ENCODE measurements at places on chromosomes 6 and 20.

GRCh38 chr6:114955363-114955762 is 612.5 kb upstream of the HS3ST5 start:
- no peak for DNase-seq

DNA sequence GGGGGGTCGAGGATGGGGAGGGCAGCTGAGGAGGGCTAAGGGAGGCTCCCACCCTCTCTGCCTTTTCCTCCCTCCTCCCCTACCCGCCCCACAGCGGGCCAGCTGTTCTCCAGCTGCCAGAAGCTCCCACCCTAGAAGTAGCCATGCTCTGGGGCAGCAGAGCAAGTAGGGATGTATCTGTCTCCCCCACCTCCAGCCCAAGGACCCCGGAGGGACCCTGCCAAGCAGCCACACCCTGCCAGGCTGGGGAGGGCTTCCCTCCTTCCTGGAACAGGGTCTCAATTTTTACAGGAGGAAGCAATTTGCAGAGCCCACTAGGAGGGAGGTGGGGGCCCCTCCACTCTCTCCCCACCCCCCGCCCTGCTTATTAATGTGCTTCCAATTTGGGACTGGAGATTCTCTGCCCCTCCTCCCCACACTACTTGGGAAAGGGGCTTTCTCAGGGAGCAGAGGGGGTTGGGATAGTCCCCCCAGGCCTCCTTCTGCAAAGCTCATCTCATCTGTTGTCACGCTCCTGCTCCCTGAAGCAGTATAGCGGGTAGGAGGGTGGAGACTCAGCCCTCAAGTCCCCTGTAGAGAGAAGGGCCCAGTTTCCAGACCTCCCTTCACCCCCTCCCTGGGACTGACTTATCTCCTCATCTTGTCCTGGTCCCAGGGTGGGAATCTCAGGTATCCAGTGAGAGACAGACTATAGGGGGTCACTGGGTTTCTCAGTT is 4.5 kb downstream of the TEAD3 start:
- DNase-seq, result no peak

GRCh38 chr20:2279253-2279779 is 16.5 kb upstream of the TGM3 start:
- no peak for DNase-seq

DNA sequence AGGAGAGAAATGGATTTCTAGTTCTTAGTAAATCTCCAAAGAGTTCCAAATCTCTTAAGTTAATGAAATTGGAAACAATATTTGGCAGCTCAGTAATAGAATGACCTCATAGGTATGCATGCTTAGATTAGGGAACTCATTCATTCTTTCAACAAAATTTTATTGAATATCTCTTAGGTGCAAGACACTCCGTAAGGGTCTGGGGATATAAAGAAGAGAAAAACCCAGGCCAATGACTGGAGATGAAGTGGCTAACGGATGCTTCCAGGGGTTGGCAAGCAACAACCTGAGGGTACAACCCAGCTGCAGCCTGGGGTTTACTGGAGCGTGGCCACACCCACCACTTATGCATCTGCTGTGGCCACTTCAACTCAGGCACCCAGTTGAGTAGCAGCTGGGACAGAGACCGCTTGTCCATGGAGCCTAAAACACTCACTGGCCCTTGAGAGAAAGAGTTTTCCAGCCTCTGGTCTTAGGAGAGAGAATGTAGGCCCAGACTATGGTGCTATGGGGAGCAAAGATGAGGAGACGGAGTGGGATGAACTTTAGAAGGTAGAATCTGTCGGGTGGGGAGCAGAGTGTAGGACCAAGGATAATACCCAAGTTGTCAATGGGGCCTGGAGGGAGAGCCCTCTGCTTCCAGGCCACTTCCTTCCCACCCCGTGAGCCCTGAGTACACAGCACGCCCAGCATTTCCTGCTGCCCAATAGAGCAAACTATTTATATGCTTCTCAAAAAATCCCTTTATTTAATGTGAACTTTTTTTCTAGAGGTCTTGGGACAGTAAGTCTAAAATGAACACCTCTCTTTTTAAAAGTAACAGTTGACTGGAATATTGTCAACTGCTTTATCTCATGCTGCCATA is 46.8 kb upstream of the PXDC1 start:
- no peak for DNase-seq

DNA sequence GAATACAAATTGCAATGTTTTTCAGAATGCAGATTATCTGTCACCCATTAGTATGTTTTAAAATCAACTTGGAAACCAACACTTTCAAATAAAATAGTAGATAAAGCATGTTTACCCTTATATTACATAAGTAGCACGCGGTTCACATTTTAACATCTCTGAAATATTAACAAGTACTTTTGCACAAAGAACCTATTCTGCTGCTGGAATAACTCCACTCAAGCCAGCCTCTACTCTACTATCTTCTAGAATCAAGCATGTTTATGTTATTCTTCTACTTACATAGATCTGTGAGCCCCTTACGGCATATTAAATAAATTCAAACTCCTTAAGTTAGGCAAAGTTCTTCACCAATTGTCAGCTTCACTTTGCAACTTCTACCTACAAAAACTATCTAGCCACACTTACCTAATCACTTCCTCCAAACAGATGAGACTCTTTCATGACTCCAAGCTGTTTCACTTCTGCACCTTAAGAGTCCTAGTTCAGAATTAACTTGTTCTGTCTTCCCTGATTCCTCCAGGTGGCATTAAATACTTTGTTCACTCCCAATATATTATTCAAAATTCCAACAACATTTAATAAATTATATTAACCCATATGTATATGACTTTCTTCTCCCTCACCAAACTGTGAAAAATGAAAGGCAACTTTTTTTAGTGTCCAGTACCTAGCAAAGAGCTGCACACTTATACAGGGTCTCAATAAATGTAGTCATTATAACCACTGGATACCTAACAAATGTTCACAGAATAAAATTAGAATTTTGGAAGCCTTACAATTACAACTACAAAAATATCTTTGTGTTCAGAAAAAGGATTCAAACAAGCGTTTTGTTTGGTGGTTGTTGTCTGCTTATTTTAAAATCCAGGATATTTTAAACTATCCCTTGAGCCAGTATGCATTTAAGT is 12.1 kb downstream of the CEP85L start:
- no peak for DNase-seq

GRCh38 chr6:33954453-33954852 is 150.7 kb upstream of the MLN start:
- DNase-seq, result no peak

DNA sequence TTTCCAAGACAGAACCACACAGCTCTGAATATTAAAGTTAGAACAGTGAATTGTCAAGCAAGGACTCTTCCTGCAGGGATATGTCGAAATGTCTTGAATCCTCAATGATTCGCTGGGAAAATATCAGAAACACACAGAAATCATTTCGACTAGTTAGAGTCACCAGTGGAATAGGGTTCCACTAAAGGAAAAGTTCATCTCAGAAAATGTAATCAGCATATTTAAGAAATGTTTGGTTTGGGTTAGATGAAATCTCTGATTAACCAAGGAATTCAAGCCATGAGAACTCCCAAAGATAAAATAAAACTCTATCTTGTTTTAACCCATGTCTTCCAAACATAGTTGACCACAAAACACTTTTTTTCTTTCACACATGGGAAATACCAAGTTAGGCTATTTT is 621.0 kb upstream of the NRSN1 start:
- no peak for DNase-seq

DNA sequence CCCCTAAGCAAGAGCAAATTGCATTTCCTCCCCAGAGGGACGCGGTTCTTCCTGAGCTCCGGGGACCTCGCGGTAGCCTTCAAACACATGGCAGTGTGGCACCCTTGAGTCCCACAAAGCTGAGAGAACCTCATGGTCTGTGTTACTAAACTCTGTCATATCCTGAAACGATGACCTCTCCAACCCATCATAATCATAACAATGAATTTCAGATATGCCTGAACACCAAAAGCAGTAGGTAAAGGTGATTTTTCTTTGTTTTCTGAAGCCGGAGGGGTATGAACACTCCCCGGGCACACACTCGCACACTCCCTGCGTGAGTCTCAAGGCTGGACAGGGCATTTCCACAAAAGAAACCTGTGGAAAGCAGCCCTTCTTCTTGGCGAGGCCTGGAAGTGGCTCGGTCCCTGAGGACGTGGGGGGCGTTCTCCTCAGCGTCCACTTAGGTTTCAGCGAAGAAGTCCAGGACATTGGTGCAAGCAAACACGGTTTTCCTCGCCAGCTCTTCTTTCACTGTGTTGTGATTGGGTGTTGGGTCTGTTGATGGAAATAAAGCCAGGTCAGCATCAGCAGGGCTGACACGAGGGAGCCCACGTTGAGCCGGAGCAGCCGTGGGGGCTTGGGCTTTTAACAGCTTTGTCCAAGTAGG is 183.4 kb downstream of the ERMARD start:
- no peak for DNase-seq

DNA sequence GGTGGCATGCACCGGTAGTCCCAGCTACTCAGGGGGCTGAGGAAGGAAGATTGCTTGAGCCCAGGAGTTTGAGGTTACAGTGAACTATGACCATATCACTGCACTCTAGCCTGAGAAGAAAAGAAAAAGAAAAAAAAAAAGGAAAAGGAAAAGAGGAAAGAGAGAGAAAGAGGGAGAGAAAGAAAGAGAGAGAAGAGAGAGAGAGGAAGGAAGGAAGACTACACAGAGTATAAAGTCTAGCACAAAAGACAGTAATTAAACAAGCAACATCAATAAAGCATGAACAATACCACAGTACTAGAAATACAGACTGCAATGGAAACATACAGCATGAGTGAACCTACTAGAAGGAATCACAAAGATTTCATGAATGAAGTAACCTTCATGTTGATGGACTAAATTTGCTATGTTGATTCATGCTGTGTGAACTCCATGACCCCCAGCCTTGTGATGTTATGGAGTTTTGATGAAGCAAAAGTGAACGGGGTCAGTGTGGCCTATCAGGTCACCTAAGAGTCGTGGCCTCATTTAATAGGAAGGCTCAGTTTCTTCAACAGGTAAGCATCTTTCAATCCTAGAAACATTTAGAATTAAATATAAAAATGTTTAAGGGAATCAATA is 57.6 kb downstream of the NUDT3 start:
- no peak for DNase-seq

GRCh38 chr20:56373942-56374341 is 15.2 kb downstream of the FAM210B start:
- no peak for DNase-seq

DNA sequence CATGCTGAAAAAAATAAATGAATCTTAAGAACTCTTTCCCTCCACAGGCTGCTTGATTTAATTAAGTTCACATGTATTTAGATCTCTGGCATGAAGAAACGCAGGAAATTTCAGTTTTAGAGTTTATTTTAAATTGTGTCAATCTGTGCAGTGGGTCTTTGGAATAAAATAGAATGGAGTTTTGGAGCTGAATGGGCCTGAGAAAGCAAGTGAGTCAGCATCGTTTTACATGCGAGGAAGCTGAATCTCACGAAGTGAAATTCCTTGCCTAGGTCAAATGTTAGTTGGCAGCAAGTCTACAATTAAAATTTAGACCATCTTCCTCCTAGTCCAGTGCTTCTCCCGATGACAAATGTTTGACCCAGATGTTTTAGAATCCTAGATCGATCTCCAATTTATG is 22.4 kb downstream of the MAP7 start:
- DNase-seq, result no peak

GRCh38 chr6:17986656-17987446 is 584 bp downstream of the KIF13A start:
- DNase-seq, result no peak

GRCh38 chr6:2245877-2246863 is 765 bp upstream of the GMDS start:
- DNase-seq, result peak; percentile 30

DNA sequence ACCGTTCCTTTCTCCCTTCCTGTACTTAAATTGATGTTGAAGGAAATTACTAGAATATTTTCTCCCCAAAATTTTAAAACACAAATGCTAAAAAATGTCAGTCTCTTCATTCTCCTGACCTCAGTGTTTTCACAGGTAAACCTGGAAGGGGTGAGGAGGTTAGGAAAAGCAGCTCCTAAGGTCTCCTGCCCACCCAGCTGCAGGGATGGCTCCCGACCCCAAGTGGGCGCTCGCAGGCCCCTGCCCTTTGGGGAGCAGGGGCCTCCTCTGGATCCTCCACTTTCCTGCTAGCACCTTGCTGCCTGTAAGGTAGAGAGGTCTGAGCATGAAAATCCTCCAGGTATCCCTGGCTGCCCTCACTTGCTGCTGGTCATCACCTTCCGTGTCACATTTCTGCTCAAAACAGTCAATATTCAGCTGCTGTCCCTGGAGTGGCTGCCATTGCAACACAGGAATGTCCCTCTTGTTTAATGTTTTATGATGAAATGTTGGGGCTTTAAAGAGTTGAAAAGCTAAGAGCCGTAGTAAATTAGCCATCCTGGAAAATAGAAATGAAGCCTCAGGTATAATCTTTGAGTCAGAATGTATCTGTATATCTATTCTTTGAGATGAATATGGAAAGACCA is 10.9 kb upstream of the HSP90AB1 start:
- DNase-seq, result no peak

DNA sequence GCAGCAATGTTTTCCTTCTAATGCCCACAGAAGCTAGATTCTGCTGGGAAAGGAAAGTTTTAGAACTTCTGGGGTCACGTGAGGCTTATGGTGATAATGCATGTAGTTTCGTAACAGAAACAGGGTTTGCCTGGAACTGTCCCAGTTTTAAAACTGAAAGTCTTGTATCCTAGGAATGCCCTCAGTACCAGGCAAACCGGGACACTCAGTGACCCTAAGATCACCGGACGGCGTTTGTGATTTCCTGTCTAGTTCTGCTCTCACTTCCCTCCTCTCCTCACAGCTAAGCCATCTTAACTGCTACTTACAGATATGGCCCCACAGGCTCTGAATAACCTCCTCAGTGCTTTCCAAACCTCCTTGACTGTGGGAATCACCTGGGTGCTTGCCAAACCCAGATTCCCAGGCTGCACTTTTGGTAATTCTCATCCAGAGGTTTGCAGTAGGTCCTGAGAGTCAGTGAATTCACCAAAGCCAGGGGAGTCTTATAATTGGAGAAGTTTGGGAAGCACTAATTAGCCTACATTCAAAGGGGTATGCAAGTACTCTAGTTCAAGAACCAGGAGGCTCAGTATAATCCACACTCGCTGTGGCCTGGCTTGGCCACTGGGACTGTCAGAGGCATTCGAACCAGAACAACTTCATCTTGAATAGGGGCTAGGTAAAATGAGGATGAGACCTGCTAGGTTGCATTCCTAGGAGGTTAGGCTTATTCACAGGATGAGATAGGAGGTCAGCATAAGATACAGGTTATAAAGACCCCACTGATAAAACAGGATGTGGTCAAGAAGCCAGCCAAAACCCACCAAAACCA is 231.6 kb upstream of the MYLIP start:
- DNase-seq, result no peak

GRCh38 chr6:84027340-84028181 is 6.0 kb upstream of the MRAP2 start:
- no peak for DNase-seq

DNA sequence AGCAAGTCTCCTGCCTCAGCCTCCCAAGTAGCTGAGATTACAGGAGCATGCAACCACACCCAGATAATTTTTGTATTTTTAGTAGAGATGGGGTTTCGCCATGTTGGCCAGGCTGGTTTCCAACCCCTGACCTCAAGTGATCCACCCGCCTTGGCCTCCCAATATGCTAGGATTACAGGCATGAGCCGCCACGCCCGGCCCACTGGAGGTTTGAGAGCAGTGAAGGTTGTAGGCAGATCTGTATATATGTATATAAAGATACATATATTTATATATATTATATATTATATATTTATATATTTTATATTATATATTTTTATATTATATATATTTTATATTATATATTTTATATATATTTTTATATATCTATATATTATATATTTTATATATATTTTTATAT is 38.2 kb upstream of the TTPAL start:
- no peak for DNase-seq

- no peak for DNase-seq
Observed at GRCh38 chr6:32922083-32922482, 18.7 kb downstream of the HLA-DMB start.

- DNase-seq, result no peak
Observed at GRCh38 chr6:23659125-23659524, 466.9 kb upstream of the NRSN1 start.

Measured in activated T-cell treated with anti-CD3 and anti-CD28 coated beads for 4 hours (primary cell).